LHCN-M2 (cell line): ENCODE measurements at places on chromosomes 6 and 20.

DNA sequence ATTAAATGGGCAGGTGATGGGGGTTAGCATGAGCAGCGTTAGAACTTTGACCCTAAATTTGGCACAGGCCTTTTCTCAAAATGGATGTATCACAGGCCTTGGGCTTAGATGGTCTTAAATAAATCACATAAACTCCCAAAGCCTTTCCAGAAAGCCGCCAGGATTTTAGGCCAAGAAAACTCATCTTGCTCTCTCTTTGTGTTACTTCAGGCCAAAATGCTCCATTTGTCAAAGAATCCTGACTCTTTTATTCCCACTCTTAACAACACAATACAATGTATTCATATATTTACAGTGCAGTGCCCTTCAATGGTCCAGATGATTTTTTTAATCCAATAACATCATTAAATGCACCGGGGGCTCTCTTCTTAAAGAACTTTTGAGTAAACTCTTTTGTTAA is 5.9 kb upstream of the TCP11 start:
- no peak for DNase-seq

GRCh38 chr6:100271625-100272024 is 193.1 kb downstream of the SIM1 start:
- DNase-seq, result no peak

DNA sequence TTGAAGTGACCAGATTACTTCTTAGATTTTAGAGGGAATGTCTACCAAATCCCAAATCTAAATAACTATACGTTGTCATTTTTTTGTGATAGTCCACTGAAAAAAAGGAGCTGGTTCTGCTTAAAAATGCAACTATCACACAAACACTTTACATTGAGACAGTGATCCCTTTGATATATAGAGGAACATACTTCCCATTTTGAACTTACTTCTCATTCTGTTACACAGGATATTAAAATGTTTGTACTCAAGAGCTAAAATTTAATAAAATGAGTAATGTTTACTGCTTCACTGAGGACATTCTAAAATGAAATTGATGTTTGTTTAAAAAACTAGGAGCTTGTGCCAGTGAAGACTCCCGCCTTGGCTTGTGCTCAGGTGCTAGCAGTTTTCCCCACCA is 174.1 kb downstream of the CARMIL1 start:
- no peak for DNase-seq

- no peak for DNase-seq
Observed at GRCh38 chr20:5797843-5798462, 47.8 kb downstream of the SHLD1 start.

DNA sequence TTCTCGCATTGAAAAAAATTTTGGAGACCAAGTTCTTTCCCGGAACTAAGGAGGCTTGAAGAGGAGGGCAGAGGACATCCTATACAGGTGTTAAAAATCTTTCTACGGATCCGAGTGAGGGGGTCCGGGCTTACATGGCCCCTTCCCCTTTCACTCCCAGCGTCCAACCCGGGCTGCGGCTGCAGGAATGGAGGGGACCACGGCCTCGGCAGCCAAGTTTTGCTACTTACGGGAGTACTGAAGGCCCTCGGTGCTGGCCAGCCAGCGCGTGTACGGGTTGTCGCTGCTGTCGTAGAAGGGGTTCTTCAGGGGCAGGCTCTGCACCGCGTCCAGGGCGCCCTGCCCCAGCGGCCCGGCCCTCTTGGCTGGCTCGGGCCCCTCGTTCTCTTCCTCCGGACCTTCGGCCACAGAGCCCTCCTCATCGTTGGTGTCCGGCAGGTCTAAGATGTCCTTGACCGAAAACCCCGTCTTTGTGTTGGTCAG is 642 bp downstream of the NKX2-2 start:
- no peak for DNase-seq

- no peak for DNase-seq
Observed at GRCh38 chr6:41571021-41571780, 25.0 kb downstream of the FOXP4 start.

DNA sequence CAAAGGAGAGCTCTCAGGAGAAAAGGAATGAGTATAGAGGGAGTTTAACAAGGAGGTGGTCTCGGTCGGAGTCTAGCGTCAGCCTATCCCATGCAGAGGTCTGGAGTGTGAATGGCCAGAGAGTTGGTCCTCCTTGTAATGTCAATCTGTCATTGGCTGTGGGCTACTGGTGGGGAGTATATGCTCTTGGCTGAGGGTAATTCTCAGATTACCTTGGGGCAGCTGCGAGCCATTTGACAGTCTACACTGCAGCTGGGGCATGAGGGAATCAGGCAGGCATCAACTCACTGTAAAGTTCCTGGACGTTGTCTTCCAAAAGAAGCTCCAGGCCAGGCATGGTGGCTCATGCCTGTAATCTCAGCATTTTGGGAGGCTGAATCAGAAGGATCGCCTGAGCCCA is 48.1 kb downstream of the EBF4 start:
- DNase-seq, result no peak

- DNase-seq, result peak; percentile 11
Observed at GRCh38 chr6:5632348-5632935, 371.1 kb downstream of the FARS2 start.

DNA sequence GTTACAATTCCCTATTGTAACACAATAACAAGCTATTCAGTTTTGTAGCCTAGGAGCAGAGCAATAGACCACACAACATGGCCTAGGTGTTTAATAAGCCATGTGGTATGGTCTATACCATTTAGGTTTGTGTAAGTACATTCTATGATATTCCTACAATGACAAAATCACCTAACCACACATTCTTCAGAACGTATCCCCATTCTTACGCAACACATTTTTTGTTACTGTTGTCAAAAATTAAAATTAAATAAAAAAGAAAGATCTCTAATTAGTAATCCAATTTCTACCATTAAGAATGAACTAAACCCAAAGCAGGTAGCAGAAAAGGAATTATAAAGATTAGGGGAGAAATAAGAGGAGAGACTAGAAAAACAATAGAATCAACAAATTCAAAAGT is 44.0 kb downstream of the RANBP9 start:
- DNase-seq, result no peak

DNA sequence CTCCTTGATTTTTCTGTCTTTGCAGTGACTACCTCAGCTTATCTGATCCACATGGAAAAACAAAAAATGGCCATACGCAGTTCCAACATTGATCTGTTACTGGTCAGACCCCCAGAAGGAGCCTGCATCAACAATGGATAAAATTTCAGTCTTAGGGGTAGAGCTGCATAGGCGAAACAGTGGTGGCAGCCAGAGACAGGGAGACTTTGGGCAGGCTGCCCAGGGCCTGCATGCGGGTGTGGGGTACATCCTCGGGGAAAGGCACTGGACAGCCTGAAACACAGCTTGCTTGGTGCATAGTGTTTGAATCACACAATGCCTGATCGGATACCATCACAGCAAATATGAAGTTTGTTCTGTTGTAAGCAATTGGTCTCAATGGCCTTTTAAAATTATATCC is 847.8 kb downstream of the QKI start:
- DNase-seq, result no peak

GRCh38 chr6:170022291-170022722 is 268.6 kb downstream of the DLL1 start:
- no peak for DNase-seq

- DNase-seq, result no peak
Observed at GRCh38 chr6:45696738-45697137, 318.9 kb downstream of the CLIC5 start.

DNA sequence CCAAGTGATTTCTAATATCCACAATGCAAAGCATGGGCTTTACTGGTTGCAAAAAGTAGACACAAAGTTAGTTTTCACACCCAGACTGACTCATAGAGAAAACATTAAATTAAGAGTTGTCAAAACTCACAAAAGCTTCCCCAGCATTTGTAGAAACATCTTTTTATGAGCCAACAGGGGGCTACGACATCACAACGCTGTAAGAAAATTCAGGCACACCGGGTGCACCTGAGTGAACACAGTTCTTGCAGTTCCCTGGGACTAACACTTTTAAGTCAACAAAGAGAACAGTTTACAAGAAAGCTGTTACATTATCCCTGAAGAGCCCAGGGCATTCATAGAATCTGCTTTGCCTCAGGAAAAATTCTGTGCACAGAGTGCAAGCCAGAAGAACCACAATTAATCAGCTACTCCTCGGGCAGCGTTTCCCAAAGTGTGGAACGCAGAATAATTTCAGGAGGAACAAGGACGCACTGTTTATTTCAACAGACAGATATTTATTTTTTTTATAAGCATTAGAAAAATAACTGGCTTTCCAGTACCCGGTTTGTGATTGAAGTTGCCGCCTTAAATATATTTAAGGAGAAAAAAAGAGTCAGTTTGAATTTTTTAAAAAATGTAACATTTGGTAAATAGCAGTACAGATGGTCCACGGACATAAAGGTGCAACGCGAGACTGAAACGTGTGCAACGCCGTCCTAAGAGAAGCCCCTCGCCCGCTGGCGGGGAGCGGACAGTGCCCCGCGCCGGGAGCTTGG is 1.2 kb downstream of the NCOA5 start:
- no peak for DNase-seq

GRCh38 chr6:90294989-90295853 is 1.4 kb downstream of the BACH2 start:
- DNase-seq, result peak; percentile 8

DNA sequence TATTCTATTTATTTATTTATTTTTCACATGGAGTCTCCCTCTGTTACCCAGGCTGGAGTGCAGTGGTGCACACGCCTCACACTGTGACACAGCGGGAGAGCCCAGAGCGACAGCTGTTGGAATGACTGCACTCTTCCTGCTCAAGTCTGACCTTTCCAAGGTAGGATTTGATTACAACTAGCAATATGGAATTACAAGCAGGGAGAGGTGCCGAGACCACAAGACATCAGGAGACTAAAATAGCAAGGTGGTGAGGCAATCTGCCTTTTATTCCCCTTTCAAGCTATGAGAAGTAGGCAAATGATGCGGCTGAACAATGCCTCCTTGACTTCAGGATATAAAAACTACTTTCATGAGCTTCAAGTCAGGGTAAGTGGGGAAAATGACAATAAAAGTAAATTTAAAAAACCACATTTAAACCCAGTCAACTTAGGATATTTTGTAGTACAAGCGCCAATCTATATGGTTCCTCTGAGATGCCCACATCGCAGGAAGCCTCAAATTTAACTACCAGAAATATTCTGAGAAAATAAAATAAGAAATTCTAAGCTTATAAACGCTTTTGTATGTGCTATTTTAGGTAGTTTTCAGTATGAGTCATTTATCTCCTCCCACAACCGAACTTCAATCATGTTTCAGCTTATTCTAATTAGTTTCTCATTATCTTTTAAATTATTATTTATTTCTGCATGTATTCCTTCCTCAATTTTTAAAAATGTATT is 146.9 kb upstream of the SGK1 start:
- peak; percentile 93 for DNase-seq
